ENCODE measurements at places on chromosomes 6 and 20.

DNA sequence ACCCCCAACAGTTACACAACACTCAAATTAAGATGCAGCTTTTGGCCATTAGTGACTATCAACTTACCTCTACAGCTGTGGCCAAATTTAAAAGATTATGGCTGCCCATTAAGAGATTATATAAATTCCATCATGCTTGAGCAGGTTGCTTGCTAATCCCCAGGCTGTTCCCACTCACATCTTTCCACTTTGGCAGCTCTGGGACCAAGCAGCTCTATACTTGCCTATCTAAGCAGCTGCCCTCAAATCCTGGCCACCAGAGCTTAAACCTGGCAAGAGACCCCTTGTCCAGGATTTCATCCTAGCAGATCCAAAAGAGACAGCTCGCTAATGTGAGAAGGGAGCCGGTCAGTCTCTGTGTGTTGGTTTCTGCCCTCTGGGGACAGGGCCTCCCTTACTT, 127.9 kb downstream of the SLC23A2 start:
- DNase-seq = no peak

DNA sequence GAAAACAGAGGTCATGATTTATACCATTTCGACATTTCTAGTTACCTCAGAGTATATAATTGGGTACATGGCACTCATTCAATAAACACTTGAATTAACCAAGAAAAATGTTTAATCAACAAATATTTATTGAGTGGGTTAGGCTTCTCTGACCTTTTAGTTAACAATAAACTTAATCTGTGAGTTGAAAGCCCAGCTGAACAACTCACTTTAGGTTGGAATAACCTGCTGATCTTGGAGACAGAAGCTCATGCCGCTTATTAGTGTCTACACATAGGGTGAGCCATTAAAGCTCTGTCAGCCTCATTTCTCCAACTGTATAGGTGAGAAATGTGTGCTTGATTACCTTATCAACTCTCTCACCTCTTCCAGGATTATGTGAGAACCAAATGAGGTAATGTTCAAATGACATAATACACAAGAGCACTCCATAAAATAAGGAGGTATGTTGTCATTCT, 98.2 kb upstream of the DTNBP1 start:
- no peak for DNase-seq

DNA sequence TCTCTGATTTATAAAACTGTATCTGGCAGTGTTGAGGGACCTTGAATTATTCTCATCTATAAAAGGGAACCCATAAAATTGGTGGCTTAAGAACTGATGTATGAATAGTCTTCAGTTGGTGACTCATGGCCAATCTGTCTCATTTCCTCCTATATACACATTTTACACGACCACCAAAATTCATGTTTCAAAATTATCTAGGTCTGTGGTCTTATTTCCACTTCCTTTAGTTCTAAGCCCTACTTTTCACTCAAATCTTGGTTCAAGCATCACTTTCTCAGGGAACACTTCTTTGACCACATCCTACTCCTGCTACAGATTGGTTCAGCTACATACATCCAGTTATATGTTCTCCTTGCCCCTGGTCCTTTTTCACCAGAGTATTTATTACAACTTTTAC, 18.6 kb upstream of the ENPP1 start:
- no peak for DNase-seq

- no peak for DNase-seq
Measured at GRCh38 chr6:107843400-107843799, 19.3 kb upstream of the SCML4 start.

- no peak for DNase-seq
Measured at GRCh38 chr20:16000112-16000511, 573.1 kb downstream of the KIF16B start.

DNA sequence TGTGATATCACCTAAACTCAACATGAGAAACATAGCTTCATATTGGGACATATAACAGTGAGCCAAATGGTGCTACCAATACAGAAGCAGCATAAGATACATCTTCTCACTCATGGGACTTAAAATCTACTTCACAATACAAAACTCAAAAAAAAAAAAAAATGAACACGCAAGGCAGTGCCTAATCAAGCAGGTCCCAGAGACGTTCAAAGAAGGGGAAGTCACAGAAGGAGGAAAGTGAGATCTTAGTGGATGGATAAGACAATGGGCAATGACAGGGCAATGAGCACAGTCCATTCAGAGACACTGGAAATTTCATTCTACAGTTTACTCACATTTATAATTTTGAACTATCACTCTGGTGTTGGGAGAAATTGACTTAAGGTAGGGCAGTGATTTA, 88.3 kb downstream of the FAM50B start:
- no peak for DNase-seq

Data from mesothelial cell of epicardium (in vitro differentiated cells).